ENCODE measurements at places on chromosomes 12 and 14.

GRCh38 chr12:119660076-119660475 is 7.9 kb upstream of the PRKAB1 start:
- no peak for DNase-seq

DNA sequence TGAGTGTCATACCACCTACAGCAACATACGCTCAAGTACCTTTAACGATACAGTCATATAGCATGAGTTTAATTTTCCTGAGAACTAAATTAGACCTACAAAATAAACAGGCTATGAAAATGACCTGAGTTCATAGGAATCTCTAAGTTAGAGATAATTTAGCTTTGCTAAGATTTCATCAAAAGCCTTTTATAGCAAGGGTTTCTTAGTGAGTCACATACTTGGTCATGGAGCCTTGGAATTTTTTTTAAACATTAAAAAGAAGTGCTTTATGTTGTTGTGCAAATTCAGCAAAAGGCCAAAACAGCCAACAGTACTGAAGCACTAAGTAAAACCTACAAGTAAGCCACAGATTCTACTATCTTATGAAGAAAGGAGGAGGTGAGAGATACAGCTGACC is 93.6 kb upstream of the FERMT2 start:
- DNase-seq = peak; percentile 29

DNA sequence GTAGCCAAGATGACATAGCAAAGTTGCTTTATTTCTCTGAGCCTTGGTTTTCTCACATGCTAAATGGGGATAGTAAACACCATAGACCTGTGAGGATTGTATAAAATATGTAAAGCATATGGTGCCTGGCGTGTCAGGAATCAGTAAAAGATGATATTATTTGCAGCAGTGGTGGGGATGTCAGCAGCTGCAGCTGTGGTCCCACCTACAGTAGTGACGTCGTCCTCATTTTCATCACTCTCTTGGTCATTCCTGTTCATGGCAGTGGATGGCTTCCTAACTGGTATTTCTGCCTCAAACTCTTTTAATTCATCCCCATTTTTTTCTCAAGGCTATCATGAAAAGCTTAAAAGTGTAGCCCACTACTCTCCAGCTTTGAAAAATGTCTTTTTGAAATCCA is 12.1 kb downstream of the BMAL2 start:
- DNase-seq = no peak

- DNase-seq = no peak
Observed at GRCh38 chr12:86662464-86662863, 406.3 kb upstream of the MGAT4C start.

DNA sequence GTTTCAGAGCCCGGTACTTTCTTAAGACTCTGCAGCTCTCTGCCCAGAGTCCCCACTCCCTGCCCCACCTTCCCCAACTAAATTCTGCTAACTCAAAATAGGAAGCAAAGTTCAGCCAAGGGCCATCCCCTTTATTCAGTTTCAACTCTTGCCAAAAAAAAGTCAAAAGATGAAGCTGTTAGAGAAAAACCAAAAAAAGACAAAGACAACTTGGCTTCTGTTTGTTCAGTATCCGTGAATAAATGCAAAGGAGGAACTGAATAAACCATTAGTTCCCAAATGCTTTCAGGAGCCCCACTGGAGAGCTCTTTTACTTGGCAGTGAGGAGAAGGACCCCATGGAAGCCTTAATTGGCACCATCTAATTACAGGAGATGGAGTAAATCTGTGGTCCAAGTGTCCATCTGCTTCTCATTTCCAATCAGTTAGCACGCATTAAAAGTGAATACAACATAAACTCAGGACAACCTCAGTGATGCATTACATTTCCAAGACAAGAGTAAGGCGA is 155.4 kb upstream of the GZMB start:
- no peak for DNase-seq

- DNase-seq = no peak
Observed at GRCh38 chr14:74015963-74016362, 3.1 kb downstream of the ENTPD5 start.

DNA sequence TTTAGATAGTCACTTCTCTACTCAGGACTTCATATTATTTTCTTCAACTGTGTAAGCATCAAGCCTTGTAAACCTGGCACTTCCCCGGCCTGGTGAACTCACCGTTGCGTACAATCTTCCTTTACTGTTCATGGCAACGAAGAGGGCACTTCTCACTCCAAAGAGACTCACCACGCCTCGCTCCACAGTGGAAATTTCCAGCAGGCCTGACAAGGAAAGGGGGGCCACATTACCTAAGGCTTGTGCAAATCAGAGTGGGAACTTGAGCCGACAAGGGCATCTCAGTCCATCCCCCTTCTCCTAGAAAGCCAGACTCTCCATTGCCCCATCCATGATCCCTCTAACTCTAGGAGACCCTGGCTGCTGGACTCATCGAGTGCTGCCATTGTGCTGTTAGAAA is 1.6 kb downstream of the FGF6 start:
- no peak for DNase-seq

GRCh38 chr14:102789349-102789748 is 12.1 kb downstream of the TRAF3 start:
- DNase-seq = no peak

DNA sequence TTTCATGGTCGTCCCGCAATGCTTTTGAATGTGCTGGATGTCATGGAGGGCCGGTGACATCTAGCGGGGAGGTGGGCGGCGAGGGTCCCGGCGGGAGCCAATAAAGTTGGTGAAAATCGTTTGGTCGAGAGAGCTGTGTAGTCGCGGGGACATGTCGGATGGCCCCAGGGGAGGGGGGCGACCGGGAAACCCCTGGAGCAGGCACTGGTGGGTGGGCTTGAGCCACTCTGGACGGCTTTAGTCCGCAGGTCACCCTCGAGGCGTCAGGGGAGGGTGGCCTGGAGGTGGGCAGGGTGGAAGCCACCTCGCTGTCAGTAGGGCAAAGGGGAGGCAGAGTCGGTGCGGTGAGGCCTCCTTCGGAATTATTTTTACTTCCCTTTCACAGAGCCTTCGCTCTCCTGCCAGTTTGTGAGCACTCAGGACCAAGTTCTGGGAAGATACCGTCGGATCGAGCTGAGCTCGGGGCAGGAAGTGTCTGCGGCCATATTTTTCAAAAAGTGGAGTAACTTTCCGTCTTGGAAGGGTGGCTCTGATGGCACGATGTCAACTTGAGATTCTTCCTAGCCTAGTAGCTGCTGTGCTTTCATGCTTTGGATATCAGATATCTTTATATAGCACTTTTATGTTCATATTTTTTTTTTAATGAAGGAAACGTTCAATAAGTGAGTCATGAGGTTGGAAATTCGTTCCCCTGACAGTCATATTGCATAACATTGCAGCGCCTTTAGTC is 28.2 kb downstream of the WBP11 start:
- peak; percentile 51 for DNase-seq

DNA sequence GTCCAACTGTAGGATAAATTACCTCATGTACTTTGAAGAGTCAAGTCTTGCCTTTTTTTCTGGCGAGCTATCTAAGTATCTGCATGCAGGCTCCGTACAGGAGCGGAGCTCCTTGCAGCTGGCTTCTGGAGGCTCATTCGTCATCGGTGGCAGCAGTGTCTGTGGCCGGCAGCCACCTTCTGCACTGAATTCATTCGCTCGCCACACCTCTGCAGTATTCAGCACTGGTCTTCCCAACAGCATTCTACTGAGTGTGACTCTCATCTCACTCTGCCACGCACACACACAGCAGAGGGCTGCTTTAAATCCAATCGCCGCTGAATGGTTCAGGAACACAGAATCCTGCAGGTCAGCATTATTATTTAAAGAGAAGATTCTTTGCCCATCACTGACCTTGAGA is 200.0 kb downstream of the GLT1D1 start:
- DNase-seq = no peak

DNA sequence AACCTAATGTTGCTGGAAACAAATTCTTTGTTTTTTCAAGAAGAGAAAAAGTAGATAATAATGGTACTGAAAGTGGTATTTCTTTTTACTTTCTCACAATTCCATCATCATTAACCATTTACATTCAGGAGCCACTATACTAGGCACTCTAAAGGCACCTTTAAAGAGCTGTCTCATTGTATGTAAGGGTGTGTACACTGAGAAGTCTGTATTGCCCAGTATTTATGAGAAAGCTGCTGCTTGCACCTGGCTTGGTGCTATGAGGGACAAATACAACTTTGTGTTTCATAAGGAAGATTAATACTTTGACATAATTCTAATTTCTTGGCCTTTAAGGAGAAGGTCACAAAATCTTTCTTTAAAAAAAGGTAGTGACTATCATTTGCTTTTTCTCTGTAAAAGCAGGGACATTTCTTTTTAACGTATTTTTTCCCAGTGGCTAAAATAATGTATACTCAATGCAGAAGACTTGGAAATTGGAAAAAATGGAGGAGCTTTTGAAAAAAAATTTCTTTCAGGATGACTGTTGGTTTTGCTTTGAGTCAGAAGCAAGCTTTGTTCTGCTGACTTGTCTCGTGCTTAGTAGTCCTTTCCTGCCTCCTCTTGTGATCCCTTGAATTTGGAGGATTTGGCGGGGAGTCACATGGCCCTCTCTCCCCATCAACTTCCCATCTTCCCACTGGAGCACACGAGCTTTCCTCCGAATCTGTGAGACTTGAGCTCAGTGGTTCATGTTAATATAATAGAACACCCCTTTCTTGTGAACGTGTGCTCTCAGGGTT is 50.1 kb downstream of the RASSF3 start:
- no peak for DNase-seq

DNA sequence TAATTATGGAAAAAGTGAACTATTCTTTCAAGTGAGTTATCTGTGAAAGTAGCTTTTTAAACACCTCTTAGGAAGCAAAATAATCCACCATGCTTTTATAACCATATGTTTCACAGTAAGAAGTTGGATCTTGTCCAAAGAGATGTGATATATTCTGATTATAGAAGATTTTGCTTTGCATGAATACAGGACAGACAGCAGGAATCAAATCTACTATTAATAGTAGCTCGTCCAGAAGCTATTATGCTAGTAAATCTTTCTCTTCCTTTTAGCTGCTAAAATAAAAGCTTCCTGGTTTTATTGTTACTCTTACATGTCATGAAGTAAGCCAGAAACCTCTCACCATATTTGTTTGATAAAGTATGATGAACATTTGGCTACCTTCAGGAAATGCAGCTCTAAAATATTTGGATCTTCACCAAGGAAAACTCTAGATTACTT is 257.0 kb downstream of the IPO8 start:
- no peak for DNase-seq

GRCh38 chr14:103520269-103520656 is 2.4 kb downstream of the CKB start:
- no peak for DNase-seq

- no peak for DNase-seq
Observed at GRCh38 chr14:97948841-97949240, 1151.7 kb downstream of the VRK1 start.

DNA sequence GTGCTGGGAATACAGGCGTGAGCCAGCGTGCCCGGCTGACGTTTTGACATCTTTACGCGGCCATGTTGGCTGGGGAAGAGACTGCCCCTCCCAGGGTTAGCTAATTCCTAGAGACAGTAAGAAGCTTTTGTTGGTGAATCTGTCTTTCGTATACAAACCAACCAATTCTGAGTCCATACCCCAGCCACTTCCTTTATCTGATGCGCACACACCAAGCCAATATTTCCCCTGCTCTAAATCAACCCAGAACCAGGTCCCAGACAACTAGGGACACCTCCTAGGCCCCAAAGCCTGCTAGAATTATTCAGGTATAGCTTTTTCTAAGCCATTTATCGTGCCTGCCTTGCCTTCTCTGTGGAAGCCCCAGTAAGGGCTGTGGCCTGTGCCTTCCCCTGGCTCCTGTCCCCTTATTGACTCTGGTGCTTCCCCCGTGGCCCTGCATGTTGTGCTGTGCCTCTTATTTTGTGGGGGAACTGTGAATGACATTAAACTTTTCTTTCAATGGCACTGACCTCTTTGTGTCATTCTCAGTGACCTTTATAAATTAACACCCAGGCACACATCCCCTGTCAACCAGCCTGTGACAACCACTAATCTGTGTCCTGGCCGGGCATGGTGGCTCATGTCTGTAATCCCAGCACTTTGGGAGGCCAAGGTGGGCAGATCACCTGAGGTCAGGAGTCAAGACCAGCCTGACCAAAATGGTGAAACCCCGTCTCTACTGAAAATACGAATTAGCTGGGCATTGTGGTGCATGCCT is 10.7 kb upstream of the EVL start:
- DNase-seq = no peak

DNA sequence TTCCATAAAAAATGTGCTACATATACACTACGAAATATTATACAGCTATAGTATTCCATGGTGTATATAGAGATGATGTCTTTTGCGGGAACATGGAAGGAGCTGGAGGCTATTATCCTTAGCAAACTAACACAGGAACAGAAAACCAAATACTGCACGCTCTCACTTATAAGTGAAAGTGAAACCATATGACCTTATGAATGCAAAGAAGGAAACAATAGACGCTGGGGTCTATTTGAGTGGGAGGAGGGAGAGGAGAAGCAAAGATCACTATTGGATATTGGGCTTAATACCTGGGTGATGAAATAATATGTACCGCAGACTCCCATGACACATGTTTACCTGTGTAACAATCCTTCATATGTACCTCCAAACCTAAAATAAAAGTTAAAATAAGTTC is 142.8 kb downstream of the LRFN5 start:
- peak; percentile 38 for DNase-seq

All from RPMI7951 (cell line).